Activated naive CD4-positive, alpha-beta T cell (primary cell): ENCODE measurements at places on chromosomes 11 and 22.
A peak's percentile ranks its signal among the peaks of the same experiment; 100 is the strongest.

- DNase-seq = no peak
These were observed 44.8 kb upstream of the ANO3 start for GRCh38 chr11:26287067-26287518.

- DNase-seq = no peak
These were observed 24.7 kb upstream of the NAP1L4 start for GRCh38 chr11:3016861-3017260.

DNA sequence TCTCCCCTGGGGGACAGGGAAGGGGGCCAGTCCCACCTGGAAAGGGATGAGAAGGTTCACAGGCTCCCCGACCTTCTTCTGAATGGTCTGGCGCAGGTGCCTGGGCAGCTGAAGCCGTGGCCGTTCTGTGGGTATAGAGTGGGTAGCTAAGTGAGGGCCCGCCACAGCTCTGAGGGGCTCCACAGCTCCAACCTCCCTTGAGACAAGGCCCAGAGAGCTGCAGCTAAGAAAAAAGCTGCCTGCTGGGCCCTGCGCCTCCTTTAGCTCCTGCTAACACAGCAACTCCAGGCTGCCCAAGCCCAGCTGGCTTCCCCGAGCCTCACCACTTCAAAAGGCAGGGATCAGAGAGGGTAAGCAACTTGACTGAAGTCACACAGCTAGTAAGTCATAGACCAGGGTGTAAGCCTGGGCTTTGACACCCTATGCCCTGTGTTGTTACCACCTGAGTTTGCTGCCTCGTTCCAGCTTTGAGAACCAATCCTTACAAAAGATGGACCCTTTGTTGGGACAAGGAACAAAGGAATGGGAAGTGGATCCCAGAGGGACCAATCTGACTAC, 18.5 kb downstream of the MYBPC3 start:
- no peak for DNase-seq

DNA sequence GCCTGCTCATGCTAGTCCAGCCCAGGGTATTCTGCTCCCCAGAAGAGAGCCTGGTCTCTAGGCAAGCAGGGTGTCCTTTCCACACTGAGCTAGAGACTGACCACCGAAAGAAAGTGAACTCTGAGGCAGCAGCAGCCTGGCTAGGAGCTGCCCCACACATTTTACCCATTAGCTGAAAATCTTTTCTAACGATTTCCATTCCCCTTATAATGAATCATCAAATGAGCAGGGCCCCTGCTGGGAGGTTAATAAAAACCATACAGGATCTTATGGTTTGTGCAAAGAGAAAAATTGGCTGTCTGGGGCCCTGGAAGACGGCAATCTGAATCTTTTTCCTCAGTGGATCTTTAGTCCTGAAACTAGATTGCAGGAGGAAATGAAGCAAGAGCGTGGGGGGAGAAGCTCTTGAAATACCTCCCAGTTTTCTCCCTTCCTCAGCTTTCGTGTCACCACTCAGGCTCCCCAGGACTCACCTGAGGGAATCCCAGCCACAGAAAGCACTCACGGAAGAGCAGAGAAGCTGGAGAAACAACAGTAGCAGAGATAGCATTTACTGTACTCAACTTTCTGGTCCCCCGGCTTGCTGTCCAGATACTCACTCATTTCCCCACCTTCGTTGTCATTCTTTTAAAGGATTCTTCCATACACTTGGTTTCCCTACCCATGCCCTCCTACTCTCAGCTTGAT, 74.7 kb upstream of the CD44 start:
- DNase-seq = no peak

GRCh38 chr11:23095650-23096189, 235.4 kb upstream of the CCDC179 start:
- no peak for DNase-seq

DNA sequence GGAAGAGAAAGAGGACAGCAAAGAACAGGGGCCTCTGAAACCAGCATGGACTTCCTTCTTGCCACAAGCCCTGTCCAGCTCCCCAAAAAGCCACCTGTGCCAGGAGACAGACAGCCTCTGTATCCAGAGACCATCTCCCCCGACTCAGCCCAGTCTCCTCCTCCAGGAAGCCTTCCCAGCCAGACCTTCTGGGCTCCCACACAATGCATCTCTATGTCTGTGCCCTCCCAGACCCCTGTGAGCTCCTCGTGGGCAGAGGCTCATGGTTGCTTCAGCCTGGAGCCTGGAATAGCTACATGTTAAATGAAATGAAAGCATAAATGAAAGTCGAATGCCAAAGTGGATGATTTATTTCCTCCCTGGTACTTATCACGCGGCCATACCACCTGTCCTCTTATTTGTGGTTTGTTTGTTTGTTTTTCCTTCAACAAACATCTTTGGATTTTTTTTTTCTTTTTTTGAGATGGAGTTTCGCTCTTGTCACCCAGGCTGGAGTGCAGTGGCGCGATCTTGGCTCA, 7.3 kb upstream of the ARAP1 start:
- no peak for DNase-seq

GRCh38 chr11:85095239-85095638, 531.9 kb downstream of the DLG2 start:
- no peak for DNase-seq

DNA sequence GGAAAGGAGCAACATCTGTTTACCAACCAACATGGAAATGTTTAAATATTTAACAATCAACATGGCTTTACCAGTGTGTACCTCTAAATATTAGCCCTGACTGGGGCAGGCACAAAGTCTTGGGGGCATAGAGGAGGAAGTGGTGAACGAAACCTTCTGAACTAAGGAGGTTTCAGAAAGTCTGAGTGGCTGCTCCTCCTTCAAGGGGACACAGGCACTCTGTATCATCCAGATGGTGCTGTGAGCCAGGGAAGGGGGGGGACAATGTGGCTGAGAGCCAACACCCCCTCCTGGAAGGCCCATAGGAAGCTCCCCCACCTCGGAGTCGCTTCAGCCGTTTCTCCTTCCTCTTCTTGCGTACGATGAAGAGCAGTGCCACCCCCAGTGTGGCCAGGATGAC, 107.7 kb downstream of the CEP164 start:
- no peak for DNase-seq

DNA sequence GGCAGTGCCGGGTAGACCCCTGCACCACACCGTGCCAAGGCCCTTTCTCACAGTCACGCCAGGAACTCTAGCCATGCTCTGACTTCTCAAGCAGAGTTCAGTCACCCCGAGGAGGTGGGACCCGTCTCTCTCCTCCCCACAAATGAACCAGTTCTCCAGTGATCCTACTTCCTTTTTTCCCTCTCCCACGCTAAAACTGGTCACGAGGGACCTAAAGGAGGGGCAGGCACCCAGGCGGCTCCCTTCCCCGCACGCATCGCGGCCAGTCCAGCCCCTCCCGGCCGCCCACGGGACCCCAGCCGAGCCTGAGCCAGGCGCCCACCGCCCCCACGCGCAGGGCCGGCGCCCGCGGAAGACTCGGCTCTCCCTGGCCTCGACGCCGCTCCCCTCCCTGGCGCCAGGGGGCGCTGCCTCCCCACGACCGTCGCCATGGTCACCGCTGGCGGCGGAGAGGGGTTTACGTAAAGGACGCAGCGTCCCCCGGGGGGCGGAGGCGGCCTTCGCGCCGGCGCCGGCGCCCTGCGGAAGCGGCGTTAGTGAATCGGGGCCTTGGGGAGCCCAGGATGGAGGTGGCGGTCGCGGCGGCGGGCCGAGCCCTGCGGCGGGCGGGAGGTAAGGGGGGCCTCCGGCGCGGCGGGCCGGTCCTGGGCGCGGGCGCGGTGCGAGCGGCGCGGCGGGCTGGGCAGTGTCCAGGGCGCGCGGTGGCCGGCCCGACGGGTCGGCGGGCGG, at the start of gene DAGLA:
DAGLA (plus strand) TSS at position 499 of the 729 bp plus-strand sequence. CDS start 39,765 bp downstream, outside the sequence.
- peak; percentile 77 for DNase-seq

GRCh38 chr11:11090495-11090894, 232.6 kb upstream of the ZBED5 start:
- no peak for DNase-seq

- no peak for DNase-seq
These were observed 817.4 kb downstream of the BRD1 start for GRCh38 chr22:49010070-49010863.

DNA sequence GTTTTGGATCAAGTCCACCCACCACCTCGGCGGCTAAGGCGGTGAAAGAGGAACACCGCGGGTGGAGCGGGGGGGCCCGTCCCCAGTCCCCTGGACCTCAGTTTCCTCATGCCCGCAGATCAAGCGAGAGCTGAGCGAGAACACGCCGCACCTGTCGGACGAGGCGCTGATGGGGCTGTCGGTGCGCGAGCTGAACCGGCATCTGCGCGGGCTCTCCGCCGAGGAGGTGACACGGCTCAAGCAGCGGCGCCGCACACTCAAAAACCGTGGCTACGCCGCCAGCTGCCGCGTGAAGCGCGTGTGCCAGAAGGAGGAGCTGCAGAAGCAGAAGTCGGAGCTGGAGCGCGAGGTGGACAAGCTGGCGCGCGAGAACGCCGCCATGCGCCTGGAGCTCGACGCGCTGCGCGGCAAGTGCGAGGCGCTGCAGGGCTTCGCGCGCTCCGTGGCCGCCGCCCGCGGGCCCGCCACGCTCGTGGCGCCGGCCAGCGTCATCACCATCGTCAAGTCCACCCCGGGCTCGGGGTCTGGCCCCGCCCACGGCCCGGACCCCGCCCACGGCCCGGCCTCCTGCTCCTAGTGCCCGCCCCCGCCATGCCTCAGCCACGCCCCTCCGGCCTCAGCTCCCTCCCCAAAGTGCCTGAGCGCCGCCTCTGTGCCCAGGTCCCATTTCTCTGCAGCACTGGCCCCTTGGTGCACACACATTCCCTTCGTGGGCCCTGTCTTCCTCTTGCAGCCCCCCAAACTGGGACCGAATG, 12.7 kb downstream of the MAFF start:
- DNase-seq = peak; percentile 58

DNA sequence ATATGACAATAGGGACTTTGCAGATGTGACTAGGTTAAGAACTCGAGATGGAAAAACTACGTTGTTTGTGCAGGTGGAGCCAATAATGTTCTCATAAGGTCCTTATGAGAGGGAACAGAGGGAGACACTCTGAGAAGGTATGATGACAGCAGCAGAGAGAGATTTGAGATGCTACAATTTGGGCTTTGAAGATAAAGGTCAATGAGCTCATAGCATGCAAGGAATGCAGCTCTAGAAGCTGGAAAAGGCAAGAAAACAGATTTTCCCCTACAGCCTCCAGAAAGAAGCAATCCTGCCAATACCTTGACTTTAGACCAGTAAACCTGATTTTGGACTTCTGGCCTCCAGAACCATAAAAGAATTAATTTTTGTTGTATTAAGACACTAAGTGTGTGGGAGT, 21.1 kb downstream of the FAM76B start:
- no peak for DNase-seq

DNA sequence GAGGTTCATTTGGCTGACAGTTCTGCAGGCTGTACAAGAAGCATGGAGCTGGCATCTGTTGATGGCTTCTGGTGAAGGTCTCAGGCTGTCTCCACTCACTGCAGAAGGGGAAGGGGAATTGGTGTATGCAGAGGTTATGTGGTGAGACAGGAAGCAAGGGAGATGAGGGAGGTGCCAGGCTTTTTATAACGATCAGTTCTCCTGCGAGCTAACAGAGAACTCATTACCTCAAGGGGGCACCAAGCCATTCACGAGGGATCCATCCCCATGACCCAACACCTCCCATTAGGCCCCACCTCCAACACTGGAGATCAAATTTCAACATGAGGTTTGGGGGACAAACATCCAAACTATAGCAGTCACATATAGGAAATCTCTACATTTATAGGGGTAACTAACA, 38.7 kb upstream of the E2F8 start:
- no peak for DNase-seq
